Esophagus squamous epithelium (tissue), 5 donors: ENCODE measurements at places on chromosomes 7 and 10.

DNA sequence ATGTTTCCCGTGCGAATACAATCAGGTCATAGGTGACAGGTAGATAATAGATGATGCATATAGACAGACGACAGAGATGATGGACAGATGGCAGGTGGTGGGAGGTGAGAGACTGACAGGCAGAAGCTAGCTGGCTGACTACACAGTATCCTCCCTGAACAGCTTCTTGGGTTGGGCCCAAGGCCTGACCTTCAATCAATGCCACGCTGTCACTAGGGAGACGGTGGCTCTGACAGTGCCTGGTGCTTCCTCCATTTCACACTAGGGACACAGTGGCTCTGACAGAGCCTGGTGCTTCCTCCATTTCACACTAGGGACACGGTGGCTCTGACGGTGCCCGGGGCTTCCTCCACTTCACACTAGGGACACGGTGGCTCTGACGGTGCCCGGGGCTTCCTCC lies 200.1 kb downstream of the DIP2C start:
- DNase-seq, result no peak

- no peak for DNase-seq
These were observed 318.2 kb upstream of the CELF2 start for GRCh38 chr10:10699427-10699826.

DNA sequence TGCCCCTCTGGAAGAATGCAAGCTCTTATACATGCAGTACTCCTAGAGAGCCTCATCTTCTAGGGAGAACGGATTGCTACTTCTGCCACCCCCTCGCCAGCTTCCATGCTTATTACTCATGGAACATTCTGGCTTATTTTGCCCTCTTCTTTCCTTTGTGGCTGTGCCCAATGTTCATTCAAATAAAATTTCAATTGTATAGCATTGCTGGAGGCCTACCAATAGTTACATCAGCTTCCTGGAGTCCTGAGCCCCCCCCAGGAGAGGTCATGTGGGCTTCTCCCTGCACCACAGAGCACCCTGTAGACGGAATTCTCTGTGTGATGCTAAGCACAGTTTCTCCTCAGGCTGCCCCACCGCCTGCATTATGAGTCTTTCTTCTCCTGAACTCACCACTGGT lies 1094.0 kb downstream of the KCNMA1 start:
- no peak for DNase-seq

DNA sequence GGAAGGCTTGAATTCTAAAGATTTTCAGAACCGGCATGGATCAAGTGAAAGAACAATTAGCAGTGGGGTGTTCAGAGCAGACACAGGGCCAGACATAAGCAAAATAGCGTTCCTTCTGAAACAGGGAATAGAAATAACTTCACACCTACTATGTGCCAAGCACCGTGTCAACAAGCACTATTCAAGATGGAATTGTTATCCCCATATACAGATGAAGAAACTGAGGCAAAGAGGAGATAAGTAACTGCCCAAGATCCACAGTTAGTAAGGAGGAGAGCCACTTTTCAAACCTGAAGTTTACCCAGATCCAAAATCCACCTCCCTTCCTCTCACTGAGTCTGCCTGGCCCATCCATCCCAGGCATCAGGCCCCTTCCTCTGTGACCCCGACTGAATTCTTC lies 73.6 kb upstream of the PIK3CG start:
- DNase-seq, result no peak
